ENCODE measurements at places on chromosomes 13 and 19.
A peak's percentile ranks its signal among the peaks of the same experiment; 100 is the strongest.

DNA sequence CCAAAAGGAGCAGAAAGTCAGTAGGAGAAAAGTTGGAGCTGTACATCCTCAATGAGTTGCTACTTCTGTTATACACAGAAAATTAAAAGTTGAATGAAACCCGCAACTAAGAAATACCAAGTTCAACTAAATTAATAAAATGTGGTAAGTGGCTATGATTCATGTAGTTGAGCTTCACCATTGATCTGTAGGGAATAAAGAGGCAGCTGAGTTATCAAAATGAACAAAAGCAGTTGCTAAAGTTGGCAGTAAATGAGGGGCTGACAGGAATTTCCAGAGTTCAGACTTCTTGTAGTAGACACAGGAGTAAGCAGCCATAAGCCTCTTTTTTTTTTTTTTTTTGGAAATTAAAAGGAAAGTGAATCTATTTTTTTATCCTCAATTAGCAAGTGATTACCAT is 234.6 kb downstream of the POSTN start:
- no peak for DNase-seq

DNA sequence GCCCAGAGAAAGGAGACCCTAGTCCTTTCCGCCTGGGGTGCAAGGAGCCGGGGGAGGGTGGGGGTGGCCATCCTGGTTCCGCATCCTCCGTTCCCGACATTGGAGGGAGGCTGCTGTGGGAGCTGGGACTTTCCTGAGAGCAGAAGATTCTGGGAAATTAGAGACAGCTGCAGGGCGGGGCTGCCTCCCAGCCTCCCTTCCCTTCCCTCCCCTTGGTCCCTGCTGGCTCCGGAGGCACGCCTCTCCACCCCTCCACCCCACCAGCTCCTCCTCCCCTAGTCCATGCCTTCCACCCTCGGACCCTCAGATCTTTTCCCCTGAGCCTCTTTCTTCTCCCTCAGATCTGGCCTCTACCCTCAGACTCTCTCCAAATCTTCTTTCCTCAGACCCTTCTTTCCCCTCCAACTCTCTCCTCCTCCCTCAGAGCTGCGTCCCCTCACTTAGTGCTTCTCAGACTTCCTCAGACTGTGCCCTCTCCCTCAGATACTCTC is 3.1 kb upstream of the BCL3 start:
- DNase-seq = no peak

DNA sequence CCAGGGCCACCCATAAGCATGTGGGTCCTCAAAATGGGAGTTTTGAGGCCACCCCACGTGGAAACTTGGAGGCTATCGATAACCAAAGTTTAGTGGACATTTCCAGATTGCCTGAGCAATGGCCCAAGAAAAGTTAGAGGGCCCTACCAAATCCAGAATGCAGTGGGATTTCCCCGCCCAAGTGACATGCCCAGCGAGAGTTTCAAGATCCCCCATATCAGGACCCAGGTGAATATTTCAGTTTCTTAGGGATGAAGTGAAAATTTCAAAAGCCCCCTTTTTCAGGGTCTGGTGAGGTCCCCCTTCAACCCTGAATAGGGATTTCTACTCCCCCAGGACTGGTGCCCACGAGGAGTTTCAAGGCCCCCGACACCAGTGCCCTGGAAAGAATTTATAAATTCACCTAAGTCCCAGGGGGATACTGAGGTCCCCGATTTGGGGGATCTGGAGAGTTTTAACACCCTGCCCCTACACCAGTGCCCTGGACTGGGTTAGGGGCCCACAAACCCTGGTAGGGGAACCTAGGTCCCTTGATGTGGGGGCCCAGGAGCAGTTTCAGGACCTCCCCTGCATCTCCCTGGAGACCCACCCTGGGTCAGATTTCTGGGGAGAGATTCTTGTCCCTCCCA is 695 bp downstream of the BST2 start:
- DNase-seq = no peak

DNA sequence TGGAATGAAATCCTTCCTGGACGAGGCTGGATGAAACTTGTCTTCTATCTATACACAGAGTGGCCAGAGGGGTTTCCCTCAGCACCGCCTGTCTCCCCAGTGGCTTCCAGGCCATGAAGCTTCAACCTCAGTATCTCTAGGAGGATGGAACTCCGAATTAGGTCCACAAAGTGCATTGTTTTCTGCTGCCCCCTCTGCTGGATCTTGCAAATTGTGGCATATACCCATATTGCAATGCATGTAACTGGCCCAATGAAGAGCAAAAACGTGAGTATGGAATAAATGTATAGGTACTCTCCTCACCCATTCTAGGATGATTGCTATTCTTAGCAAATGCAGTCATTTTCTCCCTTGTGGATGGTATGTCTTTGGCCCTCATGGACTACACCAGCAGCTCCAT is 14.7 kb upstream of the LILRB4 start:
- DNase-seq = no peak

GRCh38 chr13:63409791-63410351 is 1994.2 kb upstream of the PCDH20 start:
- DNase-seq = no peak

- DNase-seq = peak; percentile 20
Observed at GRCh38 chr13:24625870-24626849, 54.0 kb upstream of the ATP12A start.

GRCh38 chr19:4327877-4328242 is 10.8 kb downstream of the STAP2 start:
- DNase-seq = no peak

- DNase-seq = no peak
Observed at GRCh38 chr13:93577105-93577504, 350.5 kb downstream of the GPC6 start.

DNA sequence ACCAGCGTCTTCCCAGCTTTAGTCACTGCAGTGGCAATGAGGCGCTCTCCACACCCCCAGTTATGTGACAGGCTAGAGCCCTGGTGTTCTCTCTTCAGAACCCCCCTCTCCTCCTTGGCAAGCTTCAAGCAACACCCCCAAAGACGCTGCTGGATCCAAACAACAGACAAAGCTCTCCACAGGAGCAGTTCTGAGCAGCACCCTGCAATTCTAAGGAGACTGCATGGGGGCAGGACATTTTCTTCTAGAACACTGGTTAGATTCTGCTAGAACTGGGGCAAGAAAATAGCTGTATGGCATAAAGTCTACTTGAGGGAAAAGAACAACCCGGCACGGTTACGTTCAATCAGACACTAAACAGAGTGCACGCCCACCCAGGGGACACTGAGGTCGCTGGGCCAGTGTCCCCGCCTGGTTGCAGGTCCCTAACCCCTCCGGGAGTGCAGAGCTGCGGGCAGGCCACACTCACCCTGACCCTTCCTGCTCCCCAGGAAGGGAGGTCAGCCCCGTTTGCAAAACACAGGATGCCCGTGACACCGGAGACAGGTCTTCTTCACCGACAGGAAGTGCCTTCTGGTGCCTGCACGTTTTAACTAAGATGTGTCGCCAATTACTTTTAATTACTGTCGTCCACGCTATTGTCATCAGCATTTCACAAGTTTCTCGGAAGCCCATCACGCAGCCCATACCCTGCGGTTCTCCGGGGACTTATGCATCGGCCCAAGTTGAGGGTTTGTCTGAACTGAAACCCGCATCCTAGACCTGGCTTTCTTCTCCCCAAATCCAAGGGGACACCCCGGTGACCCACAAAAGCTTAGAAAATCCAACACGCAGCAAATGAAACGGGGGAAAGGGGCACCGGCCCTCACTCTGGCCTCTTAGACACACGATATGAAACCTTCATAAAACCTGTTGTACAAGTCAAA is 943 bp downstream of the GJB6 start:
- DNase-seq = no peak

DNA sequence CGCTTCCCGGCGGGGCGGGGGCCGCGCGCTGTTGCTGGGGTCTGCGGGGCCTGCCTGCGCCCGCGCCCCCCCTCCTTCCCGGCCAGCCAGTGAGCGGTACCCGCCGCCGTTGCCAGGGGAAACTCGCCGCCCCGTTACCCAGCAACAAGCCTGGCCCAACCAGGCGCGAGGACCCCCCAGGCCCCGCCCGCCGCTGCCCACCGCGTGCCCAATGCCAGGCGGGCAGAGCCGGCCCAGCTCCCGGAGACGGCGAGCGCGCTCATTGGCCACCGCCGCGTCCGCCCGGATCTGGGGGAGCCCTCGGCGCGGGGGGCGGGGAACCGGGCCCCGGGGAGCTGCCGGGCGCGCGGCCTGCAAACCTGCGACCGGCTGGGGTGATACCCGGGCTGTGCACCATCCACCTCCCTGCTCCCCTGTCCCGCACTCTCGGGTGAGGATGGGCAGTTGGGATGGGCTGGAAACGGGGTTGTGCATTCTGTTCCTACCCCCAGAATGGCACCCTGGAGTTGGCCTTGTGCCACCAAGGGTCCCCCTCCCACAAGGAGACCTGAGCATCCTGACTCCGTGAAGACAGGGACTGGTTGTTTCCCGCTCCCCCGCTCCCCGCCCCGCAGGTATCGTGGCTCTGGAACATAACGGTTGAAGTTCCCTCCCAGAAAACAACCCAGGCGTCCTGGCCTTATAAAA is 8.8 kb upstream of the BBC3 start:
- DNase-seq = no peak

- DNase-seq = no peak
Observed at GRCh38 chr19:16861834-16862233, 27.0 kb upstream of the F2RL3 start.

DNA sequence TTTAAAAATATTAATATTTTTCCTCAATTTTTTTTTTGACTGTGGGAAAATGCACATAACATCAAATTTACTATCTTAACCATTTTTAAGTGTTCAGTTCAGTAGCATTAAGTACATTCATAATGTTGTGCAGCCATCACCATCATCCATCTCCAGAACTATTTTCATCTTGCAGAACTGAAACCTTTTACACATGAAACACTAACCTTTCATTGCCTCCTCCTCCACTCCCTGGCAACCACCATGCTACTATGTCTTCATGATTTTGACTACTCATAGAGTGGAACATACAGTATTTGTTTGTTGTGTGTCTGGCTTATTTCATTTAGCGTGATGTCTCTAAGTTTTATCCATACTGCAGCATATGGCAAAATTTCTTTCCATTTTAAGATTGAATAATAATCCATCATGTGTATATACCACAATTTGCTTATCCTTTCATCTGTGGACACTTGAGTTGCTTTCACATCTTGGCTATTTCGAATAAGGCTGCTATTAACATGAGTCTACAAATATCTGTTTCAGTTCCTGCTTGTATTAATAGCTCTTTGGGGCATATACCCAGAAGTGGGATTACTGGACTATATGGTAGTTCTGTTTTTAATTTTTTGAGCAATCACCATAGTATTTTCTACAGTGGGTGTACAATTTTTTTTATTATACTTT is 376.4 kb downstream of the MTUS2 start:
- no peak for DNase-seq

- DNase-seq = no peak
Observed at GRCh38 chr13:28538932-28539331, 44.0 kb upstream of the FLT1 start.

DNA sequence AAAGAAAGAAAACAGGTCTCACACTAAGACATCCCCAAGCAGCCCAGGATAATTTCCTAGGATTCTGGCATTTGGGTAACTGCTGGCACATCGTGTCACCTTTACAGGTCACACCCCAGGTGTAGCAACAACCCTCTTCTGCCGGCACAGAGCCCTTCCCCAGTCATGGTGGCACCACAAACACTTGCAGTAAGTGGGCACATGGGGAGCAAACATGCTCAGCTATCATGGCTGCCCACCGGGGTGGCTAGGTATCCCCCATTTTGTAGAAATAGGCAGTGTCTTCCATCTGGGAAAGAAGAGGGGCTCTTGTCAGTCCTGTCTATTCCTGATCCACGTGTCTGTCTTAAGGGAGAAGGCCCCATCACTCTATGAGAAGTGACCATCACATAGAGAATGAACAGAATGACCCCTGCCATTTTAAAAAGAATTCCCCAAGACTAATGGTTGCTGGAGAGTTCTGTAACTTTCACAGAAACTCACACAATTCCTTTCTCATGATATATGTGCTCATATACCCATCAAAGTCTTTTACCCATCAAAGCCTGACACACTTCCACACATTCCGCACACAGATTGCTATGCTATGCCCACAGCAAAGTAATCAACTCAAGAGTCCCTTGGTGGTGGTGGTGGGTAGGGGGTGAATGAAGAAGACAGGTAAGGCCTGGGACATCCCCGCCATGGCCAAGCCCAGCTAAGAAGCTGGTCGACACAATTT is 33.3 kb downstream of the BRD4 start:
- DNase-seq = no peak

DNA sequence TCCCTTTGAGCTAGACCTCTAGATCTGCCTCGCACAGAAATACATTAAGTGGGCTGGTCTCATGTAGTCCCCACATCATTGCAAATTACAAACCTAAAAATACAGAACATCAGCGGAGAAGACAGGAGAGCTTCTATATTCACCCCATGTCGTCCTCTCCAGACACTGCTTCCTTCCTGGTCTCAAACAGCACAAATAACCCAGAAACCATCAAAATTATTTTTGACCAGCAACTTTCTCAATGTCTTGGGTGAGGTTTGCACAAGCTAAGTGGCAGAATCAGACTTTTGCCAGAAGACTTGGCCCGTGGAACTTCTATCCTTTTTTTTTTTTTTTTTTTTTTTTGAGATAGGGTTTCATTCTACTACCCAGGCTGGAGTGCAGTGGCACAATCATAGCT is 28.2 kb downstream of the CLEC17A start:
- DNase-seq = no peak

DNA sequence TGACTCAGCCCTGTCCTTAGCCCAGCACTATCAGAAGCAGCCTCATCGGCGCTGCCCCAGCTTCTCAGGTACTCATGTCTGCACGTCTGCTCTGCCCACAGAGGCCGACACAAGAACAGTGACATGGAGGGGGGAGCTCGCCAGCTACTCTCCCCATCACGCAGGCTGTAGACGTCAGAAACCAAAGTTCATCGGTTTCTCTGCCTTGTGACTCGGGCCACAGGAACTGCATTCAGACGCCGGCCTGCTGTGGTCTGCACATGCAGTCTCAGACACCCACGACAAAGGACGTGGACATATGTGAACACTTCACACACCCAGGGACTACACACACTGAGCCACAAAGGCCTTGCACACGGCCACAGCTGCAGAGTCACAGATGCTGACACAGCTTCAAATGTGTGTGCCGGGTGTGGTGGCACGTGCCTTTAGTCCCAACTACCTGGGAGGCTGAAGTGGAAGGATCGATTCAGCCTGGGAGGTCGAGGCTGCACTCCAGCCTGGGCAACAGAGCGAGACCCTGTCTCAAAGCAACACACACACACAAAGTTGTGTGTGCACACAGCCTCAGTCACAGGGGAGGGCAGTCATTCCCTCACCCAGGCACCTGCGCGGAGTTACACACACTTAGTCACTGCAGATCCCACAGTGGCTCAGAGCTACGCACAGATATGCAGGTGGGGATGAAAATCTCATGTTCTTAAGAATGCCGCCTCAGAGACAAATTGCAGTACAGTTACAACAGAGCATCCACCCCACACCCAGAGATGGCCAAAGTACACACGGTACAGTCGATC is 4.9 kb upstream of the ZFP36 start:
- peak; percentile 78 for DNase-seq

- no peak for DNase-seq
Observed at GRCh38 chr19:56740501-56740900, 68.9 kb upstream of the ZNF835 start.

GRCh38 chr13:102236341-102236740 is 165.5 kb downstream of the FGF14 start:
- no peak for DNase-seq

Measured in stimulated activated CD8-positive, alpha-beta memory T cell treated with anti-CD3 and anti-CD28 coated beads, Interleukin-12 subunit alpha, Interleukin-12 subunit beta, amount 100 ng/mL, for 1 hour (primary cell).